Frontal cortex (tissue), 4 donors: ENCODE measurements at places on chromosomes 7 and 10. TPM values are rescaled to one million over a fixed set of nuclear protein-coding genes. Genes with fewer than 3 reads are reported as not detected.

The PTPN20 gene
- 18.8 TPM for total RNA-seq

The PAX4 gene
- not detected for total RNA-seq

The NRF1 gene
- total RNA-seq, result 19.2 TPM

The A1CF gene
- not detected for total RNA-seq

The FRAT1 gene
- 4.9 TPM for total RNA-seq

The USP6NL gene
- 35.1 TPM for total RNA-seq
